ENCODE measurements at places on chromosomes 2 and 18.

DNA sequence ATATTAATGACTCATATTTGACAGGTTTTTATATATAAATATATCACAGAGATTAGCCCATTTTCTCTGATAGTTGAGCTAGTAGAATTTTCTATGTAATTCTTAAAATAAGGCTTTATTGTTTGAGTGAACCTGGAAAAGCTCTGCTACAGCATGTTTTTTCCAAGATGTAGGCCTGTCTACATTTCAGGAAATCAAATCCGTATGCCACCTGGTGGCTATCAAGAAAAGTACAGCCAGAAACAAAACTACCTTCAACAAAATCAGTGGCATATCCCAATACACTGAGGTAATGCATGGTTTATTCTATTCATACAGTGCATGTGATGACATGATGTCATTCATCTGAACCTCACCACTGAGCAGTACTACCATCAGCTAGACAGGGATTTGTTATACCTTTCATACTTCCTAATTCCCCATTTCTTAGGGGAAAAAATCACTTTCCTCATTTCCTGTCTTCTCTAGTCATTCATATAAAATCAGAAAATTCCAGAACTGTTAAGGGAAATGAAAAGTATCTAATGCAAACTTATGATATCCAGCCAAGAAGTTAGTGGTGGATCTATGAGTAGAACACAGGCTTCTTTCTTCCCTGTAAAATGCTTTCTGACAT is 310.4 kb upstream of the SYT4 start:
- DNase-seq = no peak

DNA sequence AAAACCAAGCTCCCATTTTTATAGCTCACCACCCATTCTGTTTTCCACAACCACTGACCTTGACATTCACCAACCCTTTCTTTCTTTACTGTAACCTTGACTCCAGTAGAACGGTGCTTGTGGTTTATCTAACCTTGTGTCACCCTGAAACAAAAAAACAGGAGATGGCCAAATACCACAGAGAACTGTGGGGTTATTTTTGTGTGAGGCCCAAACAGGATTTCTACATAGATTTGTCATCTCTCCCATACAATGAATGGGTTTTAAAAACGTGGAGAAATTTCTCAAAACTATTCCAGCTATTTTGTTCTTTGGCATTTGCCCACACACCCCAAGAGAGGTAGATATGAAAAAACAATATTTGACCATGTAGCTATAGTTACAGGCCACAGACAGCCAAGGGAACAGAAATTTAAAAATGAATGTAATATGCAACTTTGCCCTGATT is 231.3 kb upstream of the TANK start:
- DNase-seq = no peak

- no peak for DNase-seq
These were observed 417.0 kb downstream of the TXNL1 start for GRCh38 chr18:56221195-56222065.

- no peak for DNase-seq
These were observed 27.1 kb downstream of the DAPL1 start for GRCh38 chr2:158822193-158822592.

- no peak for DNase-seq
These were observed 1501.1 kb upstream of the PIK3C3 start for GRCh38 chr18:40453903-40454302.

DNA sequence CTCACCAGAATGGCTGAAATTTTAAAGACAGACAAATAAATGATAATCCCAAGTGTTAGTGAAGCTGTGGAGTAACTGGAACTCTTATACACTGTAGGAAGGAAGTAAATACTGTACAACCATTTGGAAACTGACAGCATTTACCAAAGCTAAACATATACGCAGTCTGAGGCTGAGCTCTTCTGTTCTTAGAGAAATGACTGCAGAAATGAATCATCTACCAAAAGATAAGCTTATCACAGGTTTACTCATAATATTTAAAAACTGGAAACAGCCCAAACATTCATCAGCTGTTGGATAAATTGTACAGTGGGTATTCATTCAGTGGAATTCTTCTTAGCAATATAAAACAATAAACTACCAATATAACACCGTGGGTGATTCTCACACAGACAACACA is 218.2 kb upstream of the RAB12 start:
- no peak for DNase-seq

DNA sequence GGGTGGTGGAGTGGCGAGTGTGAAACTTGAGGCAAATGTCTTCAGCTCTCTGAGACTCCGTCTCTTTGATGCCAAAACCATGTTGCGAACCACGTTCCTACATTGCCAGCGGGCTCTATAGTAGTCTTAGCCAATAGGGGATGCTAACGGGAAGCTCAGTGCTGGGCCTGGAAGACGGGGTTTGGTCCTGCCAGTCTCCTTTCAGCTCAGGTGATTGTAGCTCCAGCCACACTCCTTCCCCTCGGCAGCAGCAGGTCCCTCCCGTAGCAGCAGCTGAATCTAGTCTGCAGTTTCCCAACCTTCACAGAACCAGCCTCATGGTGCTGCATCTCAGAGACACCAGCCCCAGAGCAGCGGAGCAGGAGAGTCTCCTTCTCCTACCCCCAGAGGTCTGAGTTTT is 109.7 kb downstream of the TFCP2L1 start:
- no peak for DNase-seq

- no peak for DNase-seq
These were observed 49.8 kb downstream of the PTPN4 start for GRCh38 chr2:119809339-119810048.

DNA sequence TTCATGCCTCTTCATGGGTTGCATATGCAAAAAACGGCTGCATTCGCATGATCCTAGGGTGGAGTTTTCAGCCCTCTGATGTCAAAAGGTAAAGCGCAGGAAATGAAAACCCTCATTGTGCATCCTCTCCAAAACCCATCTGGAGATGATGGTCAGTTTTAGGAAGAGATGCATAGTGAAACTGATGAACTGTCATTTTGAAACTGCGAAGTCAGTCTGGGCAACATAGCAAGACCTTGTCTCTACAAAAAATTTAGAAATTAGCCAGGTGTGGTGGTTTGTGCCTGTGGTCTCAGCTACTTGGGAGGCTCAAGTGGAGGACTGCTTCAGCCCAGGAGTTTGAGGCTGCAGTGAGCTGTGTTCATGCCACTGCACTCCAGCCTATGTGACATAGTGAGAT is 2.5 kb upstream of the TTLL4 start:
- DNase-seq = no peak

DNA sequence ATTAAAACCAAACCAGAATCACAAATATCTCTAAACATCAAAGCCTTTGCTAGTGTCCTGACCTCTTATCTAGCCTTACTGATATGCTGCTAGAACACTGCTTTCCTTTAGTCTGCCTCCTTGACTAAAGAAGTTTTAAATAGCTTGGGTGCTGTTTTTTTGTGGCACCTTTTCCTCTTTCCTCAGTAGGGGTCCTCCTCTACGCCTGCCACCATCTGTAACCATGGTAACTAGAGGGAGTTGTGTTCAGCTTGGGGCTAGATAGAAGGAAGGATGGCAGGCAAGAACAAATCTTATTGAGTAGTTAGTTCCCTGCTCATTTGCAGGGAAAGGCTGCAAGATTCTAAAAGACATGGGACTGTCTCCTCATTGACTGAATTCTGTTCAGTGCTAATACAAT is 86.0 kb downstream of the TAF4B start:
- no peak for DNase-seq

DNA sequence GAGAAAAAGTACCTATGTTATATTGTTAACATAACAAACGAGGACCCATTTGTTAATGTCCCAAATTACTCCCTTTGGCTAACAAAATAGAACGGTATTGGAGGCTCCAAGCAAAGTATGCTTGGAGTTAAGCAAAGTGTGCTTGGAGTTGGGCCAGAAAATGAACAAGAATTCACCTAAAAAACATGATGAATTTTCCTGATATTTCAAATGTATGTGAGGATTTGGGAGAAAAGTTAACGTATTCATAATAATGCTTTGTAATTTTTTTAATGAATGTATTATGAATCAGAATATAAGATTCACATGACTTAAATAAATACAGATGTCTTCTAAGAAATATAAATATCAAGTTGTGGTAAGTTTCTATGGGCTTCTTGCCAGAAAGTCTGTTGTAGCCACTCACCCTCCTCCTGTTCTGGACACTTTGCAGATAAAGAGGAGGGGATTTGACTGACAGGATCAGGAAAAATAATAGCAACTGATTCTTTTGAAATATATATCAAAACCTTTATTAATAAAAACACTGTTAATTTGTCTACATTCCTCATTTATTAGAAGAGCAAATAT is 423.7 kb upstream of the MMADHC start:
- no peak for DNase-seq

- DNase-seq = no peak
These were observed 544.2 kb downstream of the SATB2 start for GRCh38 chr2:198913394-198914152.

GRCh38 chr2:29155578-29155977 is 40.4 kb downstream of the CLIP4 start:
- no peak for DNase-seq
